ENCODE measurements at places on chromosomes 3 and 15. TPM values are rescaled to one million over a fixed set of nuclear protein-coding genes. Genes with fewer than 3 reads are reported as not detected.

- H3K36me3 ChIP-seq: no peaks in the 10 kb centered on the region
- no peak overlapping the region for H3K27ac ChIP-seq
- H3K4me3 ChIP-seq: no peak overlapping the region
- no peaks in the 10 kb centered on the region for H3K4me1 ChIP-seq
Observed at GRCh38 chr15:75163150-75163564, 38.5 kb upstream of the C15orf39 start.

DNA sequence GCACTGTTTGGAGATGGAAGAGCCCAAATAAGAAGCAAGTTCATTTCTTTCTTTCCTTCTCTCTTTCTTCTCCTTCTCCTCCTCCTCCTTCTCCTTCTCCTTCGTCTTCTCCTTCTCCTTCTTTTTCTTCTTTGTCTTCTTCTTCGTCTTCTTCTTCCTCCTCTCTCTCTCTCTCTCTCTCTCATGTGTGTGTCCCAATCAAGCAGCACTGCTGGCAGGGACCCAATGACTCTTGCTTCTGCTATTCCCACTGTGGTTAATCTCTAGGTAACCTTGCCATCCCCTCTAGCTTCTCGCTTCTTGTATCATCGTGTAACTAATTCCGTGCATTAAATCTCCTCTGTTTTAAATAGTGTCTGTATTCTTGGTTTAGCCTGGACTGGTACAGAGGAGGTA is 26.1 kb upstream of the ZNF280D start:
- DNase-seq: no peak
- H3K4me3 ChIP-seq: no peak overlapping the region
- no peak overlapping the region for H3K27ac ChIP-seq
- H3K36me3 ChIP-seq: no peaks in the 10 kb centered on the region
- no peaks in the 10 kb centered on the region for H3K27me3 ChIP-seq

- H3K4me3 ChIP-seq: no peak overlapping the region
- H3K27me3 ChIP-seq: no peaks in the 10 kb centered on the region
- H3K36me3 ChIP-seq: no peaks in the 10 kb centered on the region
- no peak for DNase-seq
- H3K4me1 ChIP-seq: no peaks in the 10 kb centered on the region
Observed at GRCh38 chr3:1506090-1506489, 413.3 kb downstream of the CNTN6 start.

DNA sequence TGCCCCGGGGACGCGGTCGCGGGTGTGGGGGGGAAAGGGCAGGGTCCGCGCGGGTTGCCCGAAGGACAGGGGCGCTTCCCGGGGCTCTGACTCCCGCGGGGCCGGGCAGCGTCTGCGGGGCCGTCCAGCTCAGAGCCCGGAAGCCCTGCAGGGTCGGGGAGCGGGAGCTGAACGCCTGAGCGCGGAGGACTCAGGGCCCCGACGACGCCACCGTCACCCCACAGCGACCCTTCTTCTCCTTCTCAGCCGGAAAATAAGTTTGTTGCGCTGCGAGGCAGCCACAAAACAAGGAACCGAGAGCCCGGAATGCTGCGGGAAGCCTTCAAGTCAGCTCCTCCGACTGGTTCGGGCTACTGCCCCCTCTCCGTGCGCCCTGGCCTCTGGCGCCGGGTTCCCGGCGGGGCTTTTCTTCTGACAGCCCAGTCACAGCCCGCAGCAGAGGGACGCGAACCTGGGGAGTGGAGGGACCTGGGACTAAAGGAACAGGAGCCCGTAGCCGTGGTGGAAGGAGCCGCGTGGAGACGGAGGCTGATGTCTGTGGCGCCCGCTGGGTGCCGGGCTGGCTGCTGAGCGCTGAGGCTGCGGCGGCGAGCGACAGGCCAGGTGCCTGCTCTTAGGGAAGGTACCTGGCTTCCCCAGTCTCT is 484 bp downstream of the CNTN4 start:
- H3K4me1 ChIP-seq: no peaks in the 10 kb centered on the region
- no peak for DNase-seq
- no peak overlapping the region for H3K4me3 ChIP-seq
- H3K36me3 ChIP-seq: no peaks in the 10 kb centered on the region
- H3K27ac ChIP-seq: no peak overlapping the region
- H3K27me3 ChIP-seq: no peaks in the 10 kb centered on the region

DNA sequence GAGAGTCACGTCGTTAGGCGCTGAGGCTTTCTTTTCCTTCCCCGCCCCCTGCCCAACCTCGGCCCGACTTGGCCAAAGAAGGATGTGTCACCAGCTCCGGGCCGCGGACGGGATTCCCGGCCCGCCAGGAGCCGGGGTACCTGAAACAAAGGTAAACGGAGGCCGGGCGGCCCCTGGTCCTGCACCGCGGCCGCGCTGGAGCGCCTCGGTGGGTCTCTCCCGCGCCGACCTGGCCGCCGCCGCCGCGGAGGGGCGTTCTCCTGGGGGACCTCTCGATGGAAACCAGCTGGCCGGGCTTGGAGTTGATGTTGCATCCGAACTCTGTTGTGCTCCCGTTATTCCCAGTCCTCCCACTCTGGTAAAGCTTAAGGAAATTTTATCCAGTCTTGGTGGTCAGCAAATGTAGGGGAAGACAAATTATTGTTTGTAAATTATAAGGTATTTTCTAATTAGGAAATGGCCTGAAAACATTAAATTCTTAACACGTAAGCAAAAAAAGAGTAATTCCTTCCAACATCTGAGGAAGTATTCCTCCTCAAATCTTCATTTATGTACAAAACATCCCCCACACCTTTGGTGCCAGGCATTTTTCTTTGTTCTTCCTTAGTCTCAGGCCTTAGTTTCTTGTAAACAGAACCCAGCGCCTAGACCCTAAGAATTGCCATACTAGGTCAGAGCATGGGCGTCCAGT is 888 bp downstream of the PPP2R3A start:
- H3K27me3 ChIP-seq: no peaks in the 10 kb centered on the region
- H3K4me1 ChIP-seq: peaks cover 10% of the 10 kb centered on the region
- no peaks in the 10 kb centered on the region for H3K36me3 ChIP-seq

GRCh38 chr15:67794832-67795574 is 30.3 kb upstream of the SKOR1 start:
- no peak for DNase-seq
- H3K4me1 ChIP-seq: no peaks in the 10 kb centered on the region

- no peaks in the 10 kb centered on the region for H3K27me3 ChIP-seq
- DNase-seq: no peak
- H3K4me1 ChIP-seq: no peaks in the 10 kb centered on the region
- peaks cover 39% of the 10 kb centered on the region for H3K36me3 ChIP-seq
- H3K27ac ChIP-seq: no peak overlapping the region
Observed at GRCh38 chr3:47636225-47636624, 57.6 kb upstream of the CSPG5 start.

EFCAB12 gene
- 0.42 TPM for total RNA-seq

SLC24A5 gene
- total RNA-seq: not detected

PGBD4 gene
- total RNA-seq: 0.96 TPM

CNTN3 gene
- not detected for total RNA-seq

MCTP2 gene
- 12.9 TPM for total RNA-seq

Measured in HCT116 (cell line).